Activated CD8-positive, alpha-beta memory T cell treated with anti-CD3 and anti-CD28 coated beads for 4 hours (primary cell): ENCODE measurements at places on chromosomes 3 and 15.
A peak's percentile ranks its signal among the peaks of the same experiment; 100 is the strongest.

DNA sequence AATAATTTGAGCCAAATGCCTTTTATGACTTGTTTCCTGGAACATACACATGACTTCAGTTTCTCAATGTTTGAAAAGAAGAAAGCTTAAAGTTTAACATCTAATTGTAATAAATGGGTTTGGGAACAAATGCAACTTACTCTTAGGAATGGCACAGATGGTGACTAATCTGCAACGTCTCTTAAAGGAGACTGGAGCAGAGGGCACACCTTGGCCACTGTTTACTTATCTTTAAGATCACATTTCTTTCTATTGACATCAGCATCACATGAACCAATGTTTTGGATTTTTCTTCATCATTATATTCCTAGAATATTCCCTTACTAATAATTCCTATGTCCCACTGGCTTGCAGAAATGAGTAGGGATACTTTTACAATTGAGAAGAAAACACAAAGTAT lies 229.5 kb downstream of the CHL1 start:
- DNase-seq = no peak

- DNase-seq = no peak
These were observed 81.4 kb downstream of the ARNT2 start for GRCh38 chr15:80485370-80486164.

DNA sequence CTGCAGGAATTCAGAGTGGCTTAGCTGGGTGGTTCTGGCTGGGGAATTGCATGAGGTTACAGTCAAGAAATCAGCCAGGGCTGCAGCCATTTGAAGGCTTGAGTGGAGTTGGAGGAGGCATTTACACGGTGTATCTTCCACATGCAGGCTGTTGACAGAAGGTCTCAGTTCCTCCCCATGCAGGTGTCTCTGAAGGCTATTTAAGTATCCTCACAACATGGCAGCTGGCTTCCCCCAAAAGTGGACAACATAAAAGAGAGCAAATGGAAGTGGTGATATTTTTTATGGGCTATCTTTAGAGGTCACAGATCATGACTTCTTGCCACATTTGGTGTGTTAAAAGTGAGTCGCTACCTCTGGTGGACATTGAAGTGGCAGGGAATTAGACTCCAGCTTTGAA lies 60.1 kb upstream of the SPRED1 start:
- DNase-seq = no peak

DNA sequence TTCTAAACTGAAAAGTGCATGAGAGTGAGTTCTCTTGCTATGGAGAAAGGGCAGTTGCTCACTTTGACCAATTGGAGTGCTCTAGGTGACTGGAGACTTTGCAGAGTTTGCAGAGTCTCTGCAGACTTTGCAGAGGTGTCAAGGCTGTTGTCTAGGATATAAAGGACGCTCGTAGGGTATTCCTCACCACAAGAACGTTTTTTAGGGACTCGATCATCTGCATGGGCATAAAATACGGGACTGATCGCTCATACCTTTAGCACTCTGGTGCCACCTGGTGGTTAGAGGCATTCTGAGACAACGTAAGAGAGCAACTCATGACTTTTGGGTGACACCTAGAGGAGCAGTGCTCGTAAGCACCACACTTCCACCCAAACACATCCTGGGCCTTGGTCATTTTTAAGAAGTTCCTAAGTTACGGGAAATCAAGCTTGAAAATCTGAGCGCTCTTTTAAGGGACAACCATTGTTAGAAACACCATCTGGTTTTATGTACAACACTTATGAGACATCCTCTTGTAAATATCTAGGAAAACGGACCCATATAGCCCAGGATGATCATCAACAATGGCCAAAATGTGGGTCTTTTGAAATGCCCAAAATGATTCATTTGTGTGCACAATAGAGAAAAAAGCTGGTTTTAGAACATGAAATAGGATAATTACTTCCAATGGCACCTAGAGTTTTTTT lies 51.6 kb upstream of the XCR1 start:
- DNase-seq = peak; percentile 80

DNA sequence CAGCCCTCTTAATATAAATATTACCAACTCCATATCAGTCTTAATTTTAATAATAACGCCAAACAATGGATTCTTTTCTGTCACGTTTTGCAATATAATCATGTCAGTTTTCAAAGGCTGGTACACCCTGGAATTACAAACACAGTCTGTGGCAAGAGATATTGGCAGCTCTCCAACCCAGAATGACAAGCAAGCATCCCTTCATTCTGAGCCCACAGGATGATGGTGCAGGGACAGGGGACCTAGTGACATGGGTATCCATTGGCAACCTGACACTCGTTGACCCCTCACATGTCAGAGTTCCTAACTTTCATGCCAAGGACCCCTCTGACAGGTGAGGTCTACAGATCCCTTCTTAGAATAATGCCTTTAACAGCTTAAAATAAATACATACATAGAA lies 154.5 kb upstream of the TSC22D2 start:
- no peak for DNase-seq

- DNase-seq = no peak
These were observed 9.1 kb upstream of the HDAC11 start for GRCh38 chr3:13470894-13471574.

DNA sequence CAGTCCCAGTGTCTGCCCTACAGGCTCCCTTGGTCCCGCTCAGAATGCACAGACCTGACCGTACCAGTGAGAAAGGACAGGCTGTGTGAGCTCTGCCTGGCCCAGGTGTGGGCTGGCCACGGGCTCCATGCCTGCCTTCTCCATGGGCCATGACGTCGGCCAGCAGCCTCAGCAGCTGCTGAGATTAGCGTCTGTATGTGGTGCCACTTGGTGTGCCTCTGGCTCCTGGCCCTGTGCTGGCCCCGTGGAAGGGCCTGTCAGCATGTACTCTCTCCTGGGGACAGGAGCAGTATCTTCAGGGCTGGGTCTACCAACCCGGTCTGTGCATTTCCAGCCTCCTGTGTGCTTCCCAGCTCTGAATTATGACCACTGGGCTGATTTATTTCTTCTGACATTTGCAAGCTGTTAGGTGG lies 25.7 kb downstream of the KLF13 start:
- no peak for DNase-seq

DNA sequence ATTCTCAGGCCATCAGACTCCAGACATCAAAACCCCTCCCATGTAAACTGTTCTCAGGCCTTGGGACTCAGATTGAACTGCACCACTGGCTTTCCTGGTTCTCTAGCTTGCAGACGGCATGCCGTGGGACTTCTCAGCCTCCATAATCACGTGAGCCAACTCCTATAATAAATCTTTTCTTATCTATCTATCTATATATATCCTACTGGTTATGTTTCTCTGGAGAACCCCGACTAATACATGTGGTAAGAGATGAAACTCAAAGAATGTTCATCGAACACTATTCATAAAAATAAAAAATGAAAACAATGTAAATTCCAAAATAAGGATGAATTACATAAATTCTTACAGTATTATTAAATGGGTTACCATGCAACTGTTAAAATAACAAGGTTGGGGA lies 84.5 kb upstream of the NTRK3 start:
- DNase-seq = no peak

DNA sequence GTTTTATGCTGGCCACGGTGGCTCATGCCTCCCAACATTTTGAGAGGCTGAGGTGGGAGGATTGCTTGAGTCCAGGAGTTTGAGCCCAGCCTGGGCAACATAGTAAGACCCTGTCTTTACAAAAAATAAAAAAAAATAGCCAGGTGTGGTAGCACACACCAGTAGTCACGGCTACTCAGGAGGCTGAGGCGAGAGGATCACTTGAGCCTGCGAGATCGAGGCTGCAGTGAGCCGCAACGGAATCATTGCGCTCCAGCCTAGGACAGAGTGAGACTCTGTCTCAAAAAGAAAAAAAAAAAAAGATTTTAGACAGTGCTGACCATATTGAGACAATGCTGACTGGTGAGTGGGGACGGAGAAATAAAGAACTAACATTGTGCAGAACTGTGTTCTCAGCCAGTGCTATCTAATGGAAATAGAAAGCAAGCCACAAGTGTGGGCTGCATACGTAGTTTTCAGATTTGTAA lies 67.2 kb downstream of the ST6GAL1 start:
- no peak for DNase-seq

DNA sequence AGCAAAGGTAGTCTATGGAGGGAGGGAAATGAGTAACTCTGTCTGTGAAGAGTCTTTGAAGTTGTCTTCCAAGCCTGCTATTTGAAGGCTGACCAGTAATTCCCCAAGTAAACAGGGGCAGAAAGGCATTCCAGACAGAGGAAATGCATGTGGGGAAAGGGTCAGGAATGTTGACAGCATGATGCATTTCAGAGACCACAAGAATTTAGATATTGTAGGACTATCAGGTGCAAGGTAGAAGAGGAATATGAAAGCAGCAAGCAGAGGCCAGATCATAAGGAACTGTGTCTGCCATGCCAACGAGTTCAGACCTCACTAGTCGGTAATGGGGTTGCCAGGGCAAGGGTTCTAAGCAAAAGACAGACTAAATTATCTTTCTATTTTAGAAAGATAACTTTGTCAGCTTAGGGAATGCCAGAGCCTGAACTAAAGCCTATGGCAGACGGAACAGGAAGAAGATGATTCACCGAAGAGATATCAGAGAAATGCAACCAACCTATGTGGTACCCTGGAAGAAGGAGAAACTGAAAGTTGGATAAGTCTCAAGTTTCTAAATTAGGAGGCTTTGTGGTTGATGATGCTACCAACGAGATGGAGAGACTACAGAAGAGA lies 327.0 kb upstream of the RORA start:
- DNase-seq = no peak

DNA sequence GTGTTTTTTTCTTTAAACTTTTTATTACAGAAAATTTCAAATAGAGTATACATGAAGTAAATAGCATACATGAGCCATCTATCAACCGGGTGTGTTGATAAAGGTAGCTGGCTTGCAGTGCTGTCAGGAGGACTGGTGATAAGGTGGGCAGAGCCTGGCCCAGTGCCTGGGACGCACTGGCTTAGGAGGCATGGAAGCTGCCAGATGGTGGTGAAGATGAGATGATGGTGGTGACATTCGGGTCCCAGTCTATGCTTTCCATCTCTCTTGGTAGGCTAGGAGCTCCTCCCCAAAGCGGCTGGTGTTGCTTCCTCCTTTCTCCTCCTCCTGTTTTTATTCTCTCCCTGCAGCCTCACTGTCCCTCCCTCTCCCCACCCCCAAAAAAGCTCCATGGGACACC lies 101.7 kb downstream of the ADCY5 start:
- no peak for DNase-seq

- no peak for DNase-seq
These were observed 27.0 kb downstream of the ALS2CL start for GRCh38 chr3:46666453-46666845.

DNA sequence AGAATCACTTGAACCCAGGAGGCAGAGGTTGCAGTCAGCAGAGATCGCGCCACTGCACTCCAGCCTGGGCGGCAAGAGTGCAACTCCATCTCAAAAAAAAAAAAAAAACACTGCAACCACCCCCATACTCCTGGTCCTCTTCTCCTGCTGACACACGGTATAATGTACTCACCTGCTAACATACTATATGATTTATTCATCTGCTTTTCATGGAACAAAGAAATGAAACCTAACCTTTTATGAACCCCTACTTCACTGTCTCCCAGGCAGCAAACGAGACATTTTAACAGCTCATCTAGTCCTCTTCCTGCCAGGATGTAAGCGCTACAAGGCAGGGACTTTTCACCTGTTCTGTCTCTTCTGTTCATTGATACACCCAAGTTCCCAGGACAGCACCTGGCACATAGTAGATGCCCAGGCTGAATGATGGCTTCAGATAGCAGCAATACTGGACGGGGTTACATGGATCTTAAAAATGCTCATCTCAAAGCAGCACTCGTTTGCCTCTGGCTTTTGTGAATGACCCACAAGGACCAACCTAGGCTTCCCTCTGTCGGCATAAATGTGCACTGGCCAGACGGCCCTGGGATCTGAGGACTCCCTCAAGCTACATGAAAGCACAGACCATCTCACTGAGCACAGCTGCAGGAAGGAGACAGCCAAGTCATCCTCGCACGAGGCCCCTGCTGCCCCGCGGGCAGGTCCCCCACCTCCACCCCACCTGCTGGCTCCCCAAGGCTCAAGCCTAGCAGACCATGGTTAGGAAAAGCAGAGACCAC lies 20.3 kb downstream of the XXYLT1 start:
- no peak for DNase-seq

DNA sequence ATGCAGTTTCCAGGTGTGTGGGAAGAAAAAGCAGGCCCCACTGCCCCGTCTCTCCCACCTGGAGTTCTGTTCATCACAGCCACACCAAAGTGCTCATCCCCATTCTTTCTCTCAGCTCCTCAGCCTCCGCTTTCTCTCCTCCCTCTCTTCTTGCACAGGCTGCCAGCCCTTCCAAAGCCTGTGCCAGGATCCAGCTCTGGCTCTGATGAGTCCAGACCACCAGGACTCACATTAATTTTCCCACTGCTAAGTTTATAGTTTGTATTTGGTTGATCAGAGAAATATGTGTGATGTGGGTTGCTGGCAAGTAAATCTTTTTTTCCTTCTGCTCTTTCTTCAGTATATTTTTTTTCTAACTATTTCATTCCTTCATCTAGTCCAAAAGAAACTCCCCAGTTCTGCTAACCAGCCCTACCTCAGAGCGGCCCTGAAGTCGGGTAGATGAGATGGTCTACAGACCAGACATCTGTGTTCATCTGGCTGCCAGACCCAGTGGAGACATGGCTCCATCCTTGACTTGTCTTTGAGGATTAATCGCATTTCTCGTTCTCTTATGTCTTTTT lies 49.8 kb downstream of the BOC start:
- no peak for DNase-seq

DNA sequence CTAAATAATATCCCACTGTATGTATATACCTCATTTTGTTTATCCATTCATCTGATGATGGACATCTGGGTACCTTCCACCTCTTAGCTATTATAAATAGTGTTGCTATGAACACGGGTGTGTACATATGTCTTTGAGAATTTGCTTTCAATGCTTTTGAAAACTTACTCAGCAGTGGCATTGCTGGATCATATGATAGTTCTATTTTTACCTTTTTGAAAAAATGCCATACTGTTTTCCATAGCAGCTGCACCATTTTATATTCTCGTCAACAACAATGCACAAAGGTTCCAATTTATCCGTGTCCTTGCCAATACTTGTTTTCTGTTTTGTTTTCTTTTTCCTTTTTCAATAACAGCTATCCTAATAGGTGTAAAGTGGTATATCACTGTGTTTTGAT lies 77.1 kb downstream of the PEAK1 start:
- no peak for DNase-seq

GRCh38 chr3:122382888-122383666 lies at the start of gene MIX23:
Gene MIX23, minus strand, starts transcription at chr3:122383231. Its CDS starts 7 bp downstream, at chr3:122383224.
- peak; percentile 72 for DNase-seq

DNA sequence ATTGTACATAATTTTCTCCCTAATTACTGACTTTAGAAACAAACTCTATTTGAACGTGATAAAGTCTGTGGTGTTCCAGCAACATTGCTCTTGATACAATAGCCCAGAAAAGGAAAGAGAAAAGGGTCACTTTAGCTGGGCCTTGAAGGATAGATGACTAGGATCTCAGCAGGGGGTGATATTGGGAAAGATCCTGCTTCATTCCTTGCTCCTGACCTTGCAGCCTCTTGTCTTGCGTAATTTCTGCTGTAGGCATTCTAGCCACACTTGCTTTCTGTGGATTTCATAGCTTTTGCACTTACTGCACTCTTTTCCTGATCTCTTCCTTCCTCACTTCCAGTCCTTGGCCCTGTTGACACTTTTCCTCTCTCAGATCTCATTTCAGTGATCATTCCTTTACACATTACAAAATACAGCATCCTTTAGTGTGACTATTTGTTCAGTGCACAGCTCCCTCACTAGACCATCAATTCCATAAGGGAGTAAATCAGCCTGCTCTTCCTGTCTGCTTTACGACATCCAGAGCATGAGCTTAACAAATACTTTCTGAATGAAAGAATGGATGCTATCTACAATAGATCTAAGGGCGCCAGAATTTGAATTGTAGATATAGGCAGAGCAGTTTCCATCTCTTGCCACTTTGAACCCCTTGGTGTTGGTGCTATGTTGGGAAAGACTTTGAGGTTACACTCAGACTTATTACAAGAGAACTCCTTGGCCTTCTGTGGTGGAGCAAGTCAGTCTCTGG lies 559.6 kb upstream of the MDFIC2 start:
- no peak for DNase-seq
